Naive thymus-derived CD4-positive, alpha-beta T cell (primary cell): ENCODE measurements at places on chromosomes 1 and 21. TPM values are rescaled to one million over a fixed set of nuclear protein-coding genes. Genes with fewer than 3 reads are reported as not detected.

DNA sequence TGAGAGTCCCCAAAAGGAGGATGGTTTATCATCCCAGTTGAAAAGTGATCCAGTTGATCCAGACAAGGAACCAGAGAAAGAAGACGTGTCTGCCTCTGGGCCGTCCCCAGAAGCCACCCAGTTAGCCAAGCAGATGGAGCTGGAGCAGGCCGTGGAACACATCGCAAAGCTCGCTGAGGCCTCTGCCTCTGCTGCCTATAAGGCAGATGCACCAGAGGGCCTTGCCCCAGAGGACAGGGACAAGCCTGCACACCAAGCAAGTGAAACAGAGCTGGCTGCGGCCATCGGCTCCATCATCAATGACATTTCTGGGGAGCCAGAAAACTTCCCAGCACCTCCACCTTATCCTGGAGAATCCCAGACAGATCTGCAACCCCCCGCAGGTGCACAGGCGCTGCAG, 43.3 kb downstream of the ZBTB17 start:
- no peak overlapping the region for H3K4me3 ChIP-seq
- peaks cover 7% of the 10 kb centered on the region for H3K36me3 ChIP-seq

GRCh38 chr1:119712342-119713038, 756 bp downstream of the PHGDH start:
- no peaks in the 10 kb centered on the region for H3K27me3 ChIP-seq
- H3K27ac ChIP-seq: no peak overlapping the region
- H3K4me1 ChIP-seq: no peaks in the 10 kb centered on the region
- no peak for DNase-seq
- H3K4me3 ChIP-seq: peak overlapping the region; percentile 84

DNA sequence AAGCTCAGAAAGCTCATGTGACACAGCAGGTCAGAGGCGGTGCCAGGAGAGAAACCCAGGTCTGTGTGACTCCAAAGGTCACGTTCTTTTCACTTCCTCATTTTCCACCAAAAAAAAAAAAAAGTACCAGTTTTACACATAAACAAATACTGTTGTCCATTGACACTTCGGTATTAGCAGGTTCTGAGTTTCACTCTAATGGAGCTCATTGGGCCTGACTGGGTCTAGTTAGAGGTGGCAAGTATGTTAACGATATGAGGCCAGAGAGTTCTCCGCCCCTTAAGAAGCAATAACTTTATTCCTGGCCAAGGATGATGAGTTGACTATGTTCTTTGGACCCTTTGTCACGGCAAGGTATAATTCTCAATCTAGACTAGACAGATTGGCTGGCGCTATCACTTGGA, 30.0 kb upstream of the SDE2 start:
- no peaks in the 10 kb centered on the region for H3K36me3 ChIP-seq
- no peak overlapping the region for H3K4me3 ChIP-seq
- no peaks in the 10 kb centered on the region for H3K4me1 ChIP-seq
- no peak for DNase-seq

- peaks cover 5% of the 10 kb centered on the region for H3K27me3 ChIP-seq
- DNase-seq: no peak
- H3K27ac ChIP-seq: no peak overlapping the region
- no peak overlapping the region for H3K4me3 ChIP-seq
- no peaks in the 10 kb centered on the region for H3K4me1 ChIP-seq
These were observed 3.7 kb upstream of the ETV3L start for GRCh38 chr1:157103268-157103667.

GRCh38 chr21:44723177-44724131, 12.1 kb upstream of the TSPEAR start:
- H3K36me3 ChIP-seq: no peaks in the 10 kb centered on the region
- peaks cover 10% of the 10 kb centered on the region for H3K4me1 ChIP-seq
- H3K27me3 ChIP-seq: no peaks in the 10 kb centered on the region
- peak overlapping the region; percentile 55 for H3K4me3 ChIP-seq
- no peak overlapping the region for H3K27ac ChIP-seq
- peak; percentile 33 for DNase-seq

GRCh38 chr1:169110236-169110635, 3.7 kb downstream of the ATP1B1 start:
- no peaks in the 10 kb centered on the region for H3K27me3 ChIP-seq
- no peaks in the 10 kb centered on the region for H3K36me3 ChIP-seq
- no peak overlapping the region for H3K27ac ChIP-seq
- no peak for DNase-seq
- no peak overlapping the region for H3K4me3 ChIP-seq

- H3K27ac ChIP-seq: no peak overlapping the region
- no peaks in the 10 kb centered on the region for H3K4me1 ChIP-seq
- DNase-seq: no peak
These were observed 21.9 kb downstream of the CLCA2 start for GRCh38 chr1:86445919-86446318.

DNA sequence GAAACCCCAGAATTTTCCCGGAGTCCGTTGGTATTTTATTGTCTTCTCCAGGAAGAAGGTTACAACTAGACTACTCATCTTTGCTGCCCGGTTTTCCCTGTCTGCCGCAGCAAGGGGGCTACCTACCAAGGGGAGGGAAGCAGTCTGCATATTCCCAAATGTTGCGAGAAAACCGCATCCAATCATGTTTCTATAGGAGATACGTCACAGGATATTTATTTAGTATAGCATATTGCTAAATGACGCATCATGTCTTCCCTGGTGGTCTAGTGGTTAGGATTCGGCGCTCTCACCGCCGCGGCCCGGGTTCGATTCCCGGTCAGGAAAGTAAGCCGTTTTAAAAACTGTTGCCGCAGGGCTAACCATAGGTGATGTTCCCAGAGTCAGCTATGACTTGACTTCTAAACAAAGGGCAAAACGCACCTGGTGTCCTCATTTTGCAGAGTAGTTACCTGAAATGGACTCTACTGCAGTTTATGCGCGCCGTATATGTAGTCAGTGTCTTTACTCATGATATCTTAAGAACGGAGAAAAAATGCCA, 15.2 kb upstream of the ZNF692 start:
- no peaks in the 10 kb centered on the region for H3K4me1 ChIP-seq
- DNase-seq: peak; percentile 92
- no peaks in the 10 kb centered on the region for H3K36me3 ChIP-seq
- no peaks in the 10 kb centered on the region for H3K27me3 ChIP-seq
- H3K4me3 ChIP-seq: peak overlapping the region; percentile 86

The CATSPERE gene
- total RNA-seq: 1.0 TPM

GRCh38 chr21:40902993-40903392, 56.0 kb upstream of the DSCAM start:
- no peaks in the 10 kb centered on the region for H3K27me3 ChIP-seq
- no peak overlapping the region for H3K4me3 ChIP-seq
- H3K27ac ChIP-seq: no peak overlapping the region
- H3K4me1 ChIP-seq: no peaks in the 10 kb centered on the region

The KPNA6 gene
- 48.4 TPM for total RNA-seq

- no peaks in the 10 kb centered on the region for H3K27me3 ChIP-seq
- peak overlapping the region; percentile 99 for H3K27ac ChIP-seq
- H3K4me1 ChIP-seq: peaks cover 84% of the 10 kb centered on the region
- peak overlapping the region; percentile 48 for H3K4me3 ChIP-seq
These were observed 12.2 kb downstream of the SMAP2 start for GRCh38 chr1:40385437-40386358.

The PRAMEF26 gene
- not detected in 2 replicates for total RNA-seq
